ENCODE measurements at places on chromosomes 4 and X.

DNA sequence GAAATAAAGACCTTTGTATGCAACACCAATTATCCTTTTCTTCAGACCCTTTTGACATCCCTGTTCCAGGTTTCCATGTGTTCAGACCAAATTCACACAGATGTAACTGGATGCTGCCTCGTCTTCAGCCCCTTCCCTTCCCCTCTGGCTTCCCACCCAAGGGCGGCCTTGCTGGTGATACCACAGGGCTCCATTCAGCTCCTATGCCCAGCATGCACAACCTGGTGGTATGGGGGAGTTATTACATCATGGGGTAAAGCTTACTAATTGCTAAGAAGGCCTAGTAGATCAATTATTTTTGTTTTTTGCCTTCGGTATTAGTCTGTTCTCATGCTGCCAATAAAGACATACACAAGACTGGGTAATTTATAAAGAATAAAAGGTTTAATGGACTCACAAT is 317.0 kb upstream of the CXXC4 start:
- no peak for DNase-seq

DNA sequence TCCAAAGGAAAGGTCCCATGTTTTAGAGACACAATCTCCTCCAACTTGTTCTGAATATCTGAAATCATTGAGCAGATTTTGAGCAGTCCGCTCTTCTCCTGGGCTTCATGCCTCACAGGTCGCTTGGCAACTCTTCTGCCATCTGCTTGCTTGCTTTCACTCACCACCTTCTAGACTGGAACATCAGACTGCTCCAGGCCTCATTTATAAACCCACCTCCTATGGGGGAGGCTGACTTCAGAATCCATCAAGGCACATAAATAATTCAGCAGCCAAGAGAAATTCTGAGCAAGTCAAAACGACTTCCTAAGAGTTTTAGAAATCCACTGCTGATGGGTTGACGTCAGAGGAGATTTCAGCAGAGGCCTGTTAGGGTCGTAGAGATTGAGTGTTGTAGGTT is 64.1 kb downstream of the FAM184B start:
- no peak for DNase-seq

GRCh38 chrX:17968367-17968766 is 107.3 kb upstream of the RAI2 start:
- no peak for DNase-seq

GRCh38 chr4:82524570-82525152 is 37.1 kb downstream of the TMEM150C start:
- no peak for DNase-seq

- DNase-seq, result no peak
These were observed 197.7 kb downstream of the SPANXN3 start for GRCh38 chrX:143319526-143319925.

DNA sequence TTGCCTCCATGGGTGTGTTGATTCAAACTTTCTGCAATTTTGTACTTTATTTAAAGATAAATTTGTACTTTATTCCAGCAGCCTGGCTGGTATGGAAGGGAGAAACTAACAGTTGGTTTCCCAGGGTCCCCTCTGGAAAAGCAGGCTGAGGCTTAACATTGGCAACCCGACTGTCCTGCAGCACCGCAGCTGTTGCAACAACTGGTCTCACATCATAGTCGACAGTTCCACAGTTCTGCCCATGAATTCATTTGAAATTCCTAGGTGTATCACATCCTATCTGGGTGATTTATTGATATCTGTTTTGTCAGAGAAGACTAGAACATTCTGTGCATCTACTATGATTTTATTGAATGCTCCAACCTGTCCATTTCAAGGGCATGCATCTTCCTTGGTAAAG is 98.8 kb upstream of the GATB start:
- no peak for DNase-seq

- DNase-seq, result peak; percentile 34
These were observed 4.6 kb downstream of the MAGIX start for GRCh38 chrX:49166914-49167739.

- peak; percentile 29 for DNase-seq
These were observed 21.0 kb upstream of the BCORL1 start for GRCh38 chrX:129961180-129962083.

DNA sequence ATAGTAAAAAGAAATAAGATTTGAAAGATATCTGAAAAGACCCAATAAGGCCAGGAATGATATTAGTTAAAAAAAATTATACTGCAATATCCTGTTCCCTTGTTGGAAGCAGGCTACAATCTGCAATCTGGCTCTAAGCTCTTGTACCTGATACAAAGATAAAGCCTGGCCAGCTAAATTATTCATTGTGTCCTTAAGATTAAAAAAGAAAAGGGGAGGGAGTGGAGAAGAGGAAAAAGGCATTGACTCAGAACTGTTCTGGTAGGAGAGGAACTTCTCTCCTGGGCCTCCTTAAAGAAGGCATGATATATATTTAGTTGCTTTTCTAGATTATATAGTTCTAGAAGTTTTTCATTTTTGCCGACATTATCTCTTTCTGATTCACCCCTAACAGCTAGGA is 46.7 kb downstream of the IRF2 start:
- no peak for DNase-seq

GRCh38 chr4:5120468-5120867 is 69.2 kb downstream of the STK32B start:
- no peak for DNase-seq

DNA sequence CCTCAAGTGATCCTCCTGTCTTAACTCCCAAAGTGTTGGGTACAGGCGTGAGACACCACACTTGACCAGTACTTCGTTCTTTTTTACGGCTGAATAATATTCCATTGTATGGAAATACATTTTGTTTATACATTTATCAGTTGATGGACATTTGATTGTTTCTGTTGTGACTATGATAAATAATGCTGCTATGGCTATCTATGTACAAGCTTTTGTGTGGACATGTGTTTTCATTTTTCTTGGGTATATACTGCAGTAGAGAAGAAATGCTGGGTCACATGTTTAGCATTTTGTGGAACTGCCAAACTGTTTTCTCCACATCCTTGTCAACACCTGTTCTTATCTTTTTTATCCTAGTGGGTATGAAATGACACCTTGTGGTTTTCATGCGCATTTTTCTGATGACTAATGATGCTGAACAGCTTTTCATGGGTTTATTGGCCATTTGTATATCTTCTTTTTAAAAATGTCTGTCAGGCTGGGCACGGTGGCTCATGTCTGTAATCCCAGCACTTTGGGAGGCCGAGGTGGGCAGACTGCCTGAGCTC is 37.3 kb downstream of the SAT1 start:
- no peak for DNase-seq

- DNase-seq, result no peak
These were observed 82.4 kb upstream of the PACRGL start for GRCh38 chr4:20617678-20618396.

DNA sequence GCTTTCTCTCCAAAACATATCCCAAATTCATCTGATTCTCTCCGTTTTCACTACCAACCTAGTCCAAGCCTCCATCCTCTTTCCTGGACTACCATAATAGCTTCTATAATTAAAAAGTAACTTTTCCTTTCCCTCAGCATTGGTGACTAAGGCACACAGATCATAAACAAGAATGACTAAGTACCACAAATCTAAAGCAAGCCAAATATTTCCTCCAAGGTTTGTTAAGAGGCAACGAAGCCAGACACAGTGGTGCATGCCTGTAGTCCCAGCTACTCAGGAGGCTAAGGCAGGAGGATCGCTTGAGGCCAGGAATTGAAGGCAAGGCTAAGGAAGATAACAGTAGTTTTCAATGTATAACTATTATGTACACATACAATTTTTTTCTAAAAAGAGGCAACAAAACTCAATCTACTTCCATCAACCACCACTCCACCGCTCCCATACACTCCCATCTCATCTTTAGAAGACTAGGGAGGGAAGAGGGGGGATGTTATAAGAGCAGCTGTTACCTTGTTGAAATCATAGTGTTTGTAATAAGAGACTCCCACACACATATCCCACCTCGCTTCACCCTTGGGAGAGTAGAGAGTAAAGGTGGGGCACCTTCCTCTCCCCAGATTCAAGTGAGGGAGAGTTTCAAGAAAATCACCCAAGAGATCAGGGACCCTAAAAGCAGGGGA is 4.2 kb upstream of the JCHAIN start:
- DNase-seq, result no peak

DNA sequence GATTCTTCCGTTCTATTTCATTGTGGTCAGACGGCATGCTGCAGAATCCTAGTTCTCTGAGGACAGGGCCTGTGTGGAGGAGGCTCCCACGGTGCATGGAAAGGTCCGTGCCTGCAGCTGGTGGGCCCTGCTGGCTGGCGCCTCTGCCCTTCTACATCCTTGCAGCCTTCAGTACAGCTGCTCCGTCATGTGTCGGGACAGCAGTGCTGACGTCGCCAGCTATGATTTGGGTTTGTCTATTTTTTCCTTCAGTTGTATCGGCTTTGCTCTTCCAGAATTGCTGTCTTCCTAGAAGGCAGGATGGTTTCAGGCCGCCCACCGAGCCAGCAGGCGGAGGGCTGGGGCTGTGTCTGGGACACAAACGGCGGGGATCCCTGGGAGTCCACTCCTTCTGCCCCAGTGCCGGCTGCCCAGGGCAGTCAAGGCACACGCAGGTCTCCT is 32.1 kb upstream of the CPLX1 start:
- no peak for DNase-seq

GRCh38 chr4:148405161-148405893 is 36.9 kb downstream of the NR3C2 start:
- no peak for DNase-seq

DNA sequence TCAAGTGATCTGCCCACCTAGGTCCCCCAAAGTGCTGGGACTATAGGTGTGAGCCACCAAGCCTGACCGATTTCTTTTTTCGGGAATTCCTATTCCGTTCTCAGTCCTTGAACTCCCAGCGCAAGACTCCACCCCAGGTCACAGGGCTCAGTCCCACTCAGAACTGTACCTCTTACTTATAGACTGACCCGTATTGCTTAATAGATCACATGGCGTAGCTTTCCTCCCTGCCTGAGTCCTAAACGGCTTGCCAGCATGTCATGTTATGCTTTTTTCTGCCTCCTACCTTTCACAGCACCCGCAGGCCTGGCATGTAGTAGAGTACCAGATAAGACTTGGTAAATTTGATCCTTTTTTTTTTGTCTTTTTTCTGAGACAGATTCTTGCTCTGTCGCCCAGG is 22.4 kb downstream of the SAT1 start:
- no peak for DNase-seq

GRCh38 chr4:23091711-23092110 is 399.0 kb downstream of the GBA3 start:
- no peak for DNase-seq

GRCh38 chr4:52372747-52373146 is 286.4 kb downstream of the USP46 start:
- DNase-seq, result no peak

GRCh38 chr4:15427701-15428100 is at the start of gene C1QTNF7:
TSS of gene C1QTNF7 (plus strand) at chr4:15428033. CDS start at chr4:15435744, 7,711 bp downstream.
- no peak for DNase-seq

- no peak for DNase-seq
These were observed 76.1 kb downstream of the SORBS2 start for GRCh38 chr4:185735866-185736400.

DNA sequence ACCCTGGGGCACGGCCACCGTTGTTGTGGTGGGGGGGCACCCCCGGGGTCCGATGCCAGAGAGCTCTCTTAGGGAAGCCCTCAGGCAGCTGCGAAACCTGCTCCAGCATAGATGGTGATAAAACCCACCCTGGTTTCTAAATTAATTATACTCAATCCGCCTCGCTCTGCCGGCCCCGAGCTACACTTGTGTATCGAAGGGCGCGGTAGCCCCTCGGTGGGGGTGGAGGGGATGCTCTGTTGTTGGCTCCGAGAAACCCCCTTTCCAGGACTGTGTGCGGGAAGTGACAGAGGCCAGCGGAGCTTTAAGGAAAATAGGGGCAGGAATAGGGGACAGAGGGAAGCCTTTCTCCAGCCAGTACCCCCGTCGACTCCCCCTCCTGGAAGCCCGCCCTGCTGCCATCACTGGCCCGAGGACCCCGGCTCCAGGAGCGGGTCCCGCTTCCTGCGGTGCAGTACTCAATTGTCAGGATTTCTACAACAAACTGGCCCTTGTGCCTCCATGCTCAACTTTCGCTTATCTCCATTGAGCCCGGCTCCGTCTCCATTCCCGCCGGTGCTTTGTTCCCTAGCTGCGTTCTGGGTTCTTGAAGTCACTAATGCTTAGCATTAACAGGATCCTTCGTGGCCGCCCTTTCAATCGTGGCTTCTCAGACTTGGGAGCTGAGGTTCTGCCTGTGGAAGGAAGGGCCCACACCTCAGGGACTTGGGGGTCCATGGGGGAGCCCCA is 408.2 kb downstream of the BCOR start:
- no peak for DNase-seq

GRCh38 chr4:71860643-71861042 is 76.8 kb upstream of the GC start:
- no peak for DNase-seq

GRCh38 chrX:154059231-154059630 is 38.3 kb downstream of the MECP2 start:
- no peak for DNase-seq

DNA sequence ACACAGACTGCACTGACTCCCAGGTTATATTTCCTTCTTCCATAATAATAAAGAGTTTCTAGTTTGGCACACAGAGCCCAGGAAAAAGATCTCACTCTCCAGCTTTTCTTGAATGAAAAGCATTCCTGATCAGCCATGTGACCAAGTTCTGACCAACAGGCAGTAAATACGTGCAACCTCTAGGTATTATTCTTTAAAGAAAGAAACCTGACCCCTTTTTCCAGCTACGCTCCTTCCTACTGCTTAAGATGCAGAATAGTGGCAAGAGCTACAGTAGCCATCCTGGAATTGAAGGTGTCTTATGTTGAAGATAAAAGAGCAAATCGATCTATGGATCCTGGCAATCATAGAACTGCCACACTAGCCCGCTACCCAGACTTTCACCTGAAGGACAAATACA is 76.7 kb downstream of the LRBA start:
- DNase-seq, result no peak

- no peak for DNase-seq
These were observed 908 bp downstream of the PCDH10 start for GRCh38 chr4:133149932-133150471.

DNA sequence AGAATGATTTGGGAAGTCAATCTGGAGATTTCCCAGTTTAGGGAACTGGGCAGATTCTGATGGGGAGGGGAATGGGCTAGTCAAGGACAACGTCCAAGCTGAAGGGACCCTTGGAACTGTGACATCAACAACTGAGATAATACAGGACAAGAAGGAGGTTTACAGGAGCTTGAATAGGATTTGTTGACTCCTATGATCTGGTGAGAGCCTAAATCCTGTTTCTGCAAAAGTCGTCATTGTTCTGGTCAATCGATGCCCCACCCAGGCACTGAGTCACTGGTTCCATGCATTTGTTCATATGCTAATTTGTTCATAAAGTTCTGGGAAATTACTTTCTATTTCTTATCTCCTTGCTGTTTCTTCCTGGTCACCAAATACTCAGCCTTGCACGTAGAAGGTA is 15.3 kb upstream of the PDGFRA start:
- DNase-seq, result no peak

- DNase-seq, result no peak
These were observed 32.1 kb upstream of the VEGFD start for GRCh38 chrX:15416133-15416993.

GRCh38 chr4:98908182-98908581 is 20.8 kb downstream of the EIF4E start:
- DNase-seq, result no peak
